ENCODE measurements at places on chromosomes 11 and 22.

GRCh38 chr22:17472932-17473331 is 90.4 kb upstream of the SLC25A18 start:
- no peak for DNase-seq

GRCh38 chr11:47111318-47111804 is 65.3 kb downstream of the ARFGAP2 start:
- no peak for DNase-seq

DNA sequence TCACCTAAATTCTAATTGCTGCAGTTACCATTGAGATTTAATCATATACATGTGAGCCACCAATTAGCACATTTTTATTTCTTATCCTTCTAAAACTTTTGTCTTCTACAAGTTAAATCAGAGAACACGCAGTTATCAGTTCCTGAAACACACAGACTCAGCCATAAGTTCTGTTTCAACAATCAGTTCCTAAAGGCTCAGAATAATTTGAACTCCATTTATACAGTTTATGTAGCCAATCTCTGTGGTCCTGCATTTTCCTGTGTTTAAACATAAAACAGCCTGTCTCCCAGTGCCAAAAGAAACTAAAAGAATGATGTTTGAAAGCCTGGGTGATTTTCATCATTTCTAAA is 2.9 kb downstream of the PLAAT3 start:
- no peak for DNase-seq

- DNase-seq = no peak
Measured at GRCh38 chr22:44099696-44100095, 75.6 kb downstream of the PARVB start.

DNA sequence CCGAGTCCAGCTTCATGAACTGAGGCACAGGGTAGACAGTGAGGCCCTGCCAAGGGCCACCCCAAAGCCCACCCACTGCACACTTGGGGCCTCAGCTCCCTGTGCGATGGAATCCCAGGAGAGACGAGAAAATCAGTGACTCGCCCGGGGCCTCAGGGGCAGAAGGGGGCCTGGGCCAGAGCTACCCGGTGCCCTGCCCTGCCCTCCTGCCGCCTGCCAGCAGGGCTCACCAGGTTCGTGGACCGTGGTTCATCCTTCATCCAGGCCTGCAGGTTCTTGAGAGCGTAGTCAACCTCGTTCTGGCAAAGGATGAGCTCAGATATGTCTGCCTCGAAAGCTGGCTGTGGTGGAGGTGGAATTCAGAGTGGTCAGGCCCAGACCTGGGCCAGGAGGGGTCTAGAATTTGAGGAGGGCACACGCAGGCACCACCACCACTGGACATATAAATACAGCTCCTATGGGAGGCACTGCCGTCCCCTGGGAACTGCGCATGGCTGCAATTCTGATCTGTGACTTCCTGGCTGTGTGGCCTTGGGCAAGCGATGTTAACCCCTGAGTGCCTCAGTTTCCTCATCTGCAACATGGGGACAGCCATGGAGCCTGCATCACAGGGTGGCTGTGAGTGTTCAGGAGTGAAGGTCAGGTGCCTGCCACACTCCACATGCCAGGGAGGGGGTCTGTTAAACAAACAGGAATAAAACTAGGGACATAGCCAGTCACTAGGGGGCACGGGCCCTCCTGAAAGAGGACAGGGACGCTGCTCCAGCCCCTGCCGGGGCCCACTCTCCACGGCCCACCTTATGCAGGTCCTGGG is 7.5 kb downstream of the ALDH3B2 start:
- no peak for DNase-seq
